ENCODE measurements at places on chromosomes 5 and 9.

DNA sequence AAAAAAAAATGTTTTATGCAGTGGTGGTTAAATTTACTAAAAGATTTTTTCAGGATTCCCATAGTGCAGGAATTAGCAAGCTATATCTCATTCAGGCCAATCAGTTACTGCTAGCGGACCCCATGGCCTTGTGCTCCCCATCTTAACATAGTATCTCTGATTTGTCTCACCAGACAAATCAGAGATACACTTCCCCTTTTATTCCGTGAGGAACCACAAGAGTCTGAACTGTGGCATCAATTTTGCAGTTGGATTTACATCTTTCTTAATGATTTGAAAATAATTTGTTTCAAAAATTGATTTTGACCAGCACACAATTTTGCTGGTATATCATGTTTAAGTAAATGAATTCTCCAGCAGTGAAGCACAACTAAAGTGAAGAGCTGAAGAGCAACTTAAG lies 17.9 kb downstream of the ITGA1 start:
- no peak for DNase-seq

GRCh38 chr5:82334856-82335255 lies 56.7 kb upstream of the RPS23 start:
- no peak for DNase-seq

- no peak for DNase-seq
These were observed 2.5 kb downstream of the ENTPD8 start for GRCh38 chr9:137438591-137439157.

DNA sequence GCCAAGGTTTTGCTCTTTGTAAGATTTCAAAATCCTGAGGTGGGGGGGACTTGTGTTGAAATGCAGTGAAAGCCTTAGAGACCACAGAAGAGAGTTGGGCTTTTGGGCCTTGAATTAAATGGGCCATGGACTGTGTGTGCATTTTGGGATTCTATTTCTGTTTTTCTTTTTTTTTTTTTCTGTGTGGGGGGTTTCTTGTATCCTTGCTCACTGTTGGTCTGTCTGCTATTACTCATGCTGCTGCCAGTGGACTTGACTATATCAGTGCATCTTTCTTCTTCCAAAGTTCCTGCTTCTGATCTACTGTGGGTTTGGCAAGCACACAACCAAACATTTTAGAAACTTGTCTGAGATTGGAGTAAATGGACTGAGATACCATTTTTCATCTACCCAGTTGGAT lies 344.9 kb downstream of the ARL15 start:
- DNase-seq: no peak

DNA sequence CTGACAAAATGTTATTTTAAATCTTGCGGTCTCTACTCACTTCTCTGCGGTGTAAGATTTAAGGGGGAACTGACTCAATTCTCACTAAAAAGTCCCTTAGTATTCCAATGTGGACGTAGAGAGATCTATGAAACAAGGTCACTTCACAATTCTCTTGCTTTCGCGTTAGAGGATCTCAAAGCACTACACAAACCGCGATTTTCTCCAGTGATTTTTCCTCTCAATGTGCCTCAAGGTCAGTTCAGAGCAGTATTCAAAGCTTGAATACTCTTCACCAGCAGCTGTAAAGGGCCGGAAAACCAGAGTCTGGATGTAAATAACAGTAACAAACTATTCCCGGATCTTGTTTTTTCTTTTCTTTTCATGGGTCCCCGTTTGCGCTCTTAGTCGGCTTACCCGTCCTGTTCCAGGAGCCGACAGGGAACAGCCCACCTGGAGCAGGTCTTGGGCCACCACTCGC lies 128.2 kb downstream of the TMEM161B start:
- no peak for DNase-seq

DNA sequence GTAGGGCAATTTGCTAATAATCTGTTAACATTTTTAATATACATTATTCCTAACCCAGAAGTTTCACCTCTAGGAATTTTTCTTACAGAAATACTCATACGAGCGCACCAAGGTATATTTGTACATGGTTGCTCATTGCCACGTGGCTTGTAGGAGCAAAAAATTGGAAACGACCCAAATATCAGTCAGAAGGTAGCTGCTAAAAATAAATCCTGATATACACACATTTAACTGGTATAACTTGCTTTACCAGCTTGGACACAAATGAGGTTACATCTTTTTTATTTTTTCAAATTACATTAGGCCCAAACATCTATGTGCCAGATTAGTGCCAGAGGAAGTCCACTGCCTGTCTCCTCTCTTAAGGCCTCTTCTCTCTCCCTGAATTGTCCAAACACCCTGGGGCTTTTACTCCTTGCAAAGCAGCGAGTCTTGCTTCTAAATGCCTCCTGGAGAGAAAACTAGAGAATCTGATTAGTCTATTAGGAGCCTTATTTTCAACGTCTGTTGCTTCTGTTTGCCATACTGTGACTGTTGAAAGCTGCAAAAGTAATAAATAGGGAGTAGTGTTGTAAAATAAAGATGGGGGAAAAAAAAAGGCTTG lies 92.0 kb upstream of the SSBP2 start:
- no peak for DNase-seq

Measured in suppressor macrophage treated with lipopolysaccharide for 4 hours (primary cell).